ENCODE measurements at places on chromosomes 7 and 10.

GRCh38 chr10:810351-810846 lies 120.9 kb upstream of the DIP2C start:
- DNase-seq, result no peak

- no peak for DNase-seq
These were observed 16.1 kb downstream of the PRF1 start for GRCh38 chr10:70586348-70586930.

DNA sequence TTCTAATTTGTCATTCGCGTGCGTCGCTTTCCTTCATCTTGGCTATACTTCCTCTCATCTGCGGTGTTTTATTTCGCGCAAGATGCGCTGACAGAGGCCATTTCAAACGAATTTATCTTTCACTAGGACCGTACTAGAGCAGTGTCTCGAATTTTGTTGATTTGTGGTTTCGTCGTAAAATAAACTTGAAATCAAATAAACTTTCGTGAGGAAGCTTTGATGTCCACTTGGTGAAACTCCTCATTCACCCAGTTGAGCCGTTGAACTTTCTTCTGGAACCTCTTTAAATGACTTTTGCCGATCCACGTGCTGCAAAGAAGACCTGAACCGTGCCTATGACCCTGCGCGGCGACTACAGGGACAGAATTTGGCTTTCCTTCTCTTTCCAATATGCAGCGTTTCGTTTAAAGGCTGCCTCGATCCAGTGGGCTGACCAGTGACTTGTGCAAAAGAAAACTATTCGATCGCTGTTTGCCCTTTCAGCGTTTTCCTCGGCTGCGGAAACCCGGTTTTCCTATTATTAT lies 163.9 kb upstream of the PPP1R3A start:
- DNase-seq, result no peak

GRCh38 chr10:411603-412002 lies 276.3 kb downstream of the ZMYND11 start:
- no peak for DNase-seq

Measured in effector CD4-positive, alpha-beta T cell (primary cell).